ENCODE measurements at places on chromosomes 3 and 15.

DNA sequence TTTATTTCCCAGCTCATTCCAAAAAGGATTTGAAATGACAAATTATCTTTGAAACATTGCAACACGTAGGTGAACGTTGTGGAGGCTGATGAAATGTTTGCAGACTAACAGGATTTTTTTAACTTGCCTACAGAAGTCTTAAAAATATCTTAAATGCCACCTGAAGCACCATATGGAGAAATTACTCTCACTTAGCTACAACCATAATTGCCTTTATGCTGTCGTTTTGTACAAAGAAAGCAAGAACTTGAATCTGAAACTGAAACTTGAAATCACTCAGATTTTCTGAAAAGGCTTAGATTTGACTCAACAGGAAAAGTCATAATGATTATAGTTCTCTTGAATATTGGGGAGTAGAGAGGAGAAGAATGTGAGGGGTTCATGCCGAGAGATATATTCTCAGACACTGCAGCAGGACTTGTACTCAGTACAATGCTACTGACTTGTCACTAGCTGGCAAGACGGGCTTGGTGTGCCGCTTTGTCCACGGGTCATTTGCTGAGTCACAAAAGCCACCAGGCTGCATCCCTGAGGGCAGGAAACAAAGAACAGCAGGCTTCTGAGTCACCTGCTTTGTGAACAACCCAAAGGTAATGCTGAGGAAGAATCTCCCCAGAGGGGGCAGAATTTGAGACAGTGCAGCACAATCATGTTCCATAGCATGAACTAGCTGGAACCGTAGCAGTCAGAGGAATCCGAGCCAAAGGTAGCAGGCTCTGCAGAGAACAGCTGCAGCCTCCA lies 7.1 kb upstream of the FMN1 start:
- DNase-seq, result no peak

- DNase-seq, result no peak
Measured at GRCh38 chr3:177589911-177590381, 392.7 kb upstream of the TBL1XR1 start.

DNA sequence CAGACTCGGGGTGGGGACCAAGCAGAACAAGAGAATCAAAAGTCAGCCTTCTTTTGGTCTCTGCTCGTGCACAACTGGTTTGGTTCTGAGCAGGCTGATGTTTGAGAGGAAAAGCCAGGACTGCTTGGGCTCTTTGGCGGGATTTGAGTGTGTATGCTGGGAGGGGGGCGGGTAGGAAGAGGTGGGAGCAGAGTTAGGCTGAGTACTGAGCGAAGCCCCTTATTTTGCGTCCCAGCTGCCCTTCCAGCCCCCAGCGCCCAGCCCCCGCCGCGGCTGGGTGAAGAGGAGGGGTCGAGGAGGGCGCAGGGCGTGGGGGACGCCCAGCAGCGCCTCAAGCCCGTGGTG lies 153.5 kb upstream of the GOLIM4 start:
- DNase-seq, result no peak

- DNase-seq, result no peak
Measured at GRCh38 chr3:24352893-24353553, 141.6 kb downstream of the THRB start.

DNA sequence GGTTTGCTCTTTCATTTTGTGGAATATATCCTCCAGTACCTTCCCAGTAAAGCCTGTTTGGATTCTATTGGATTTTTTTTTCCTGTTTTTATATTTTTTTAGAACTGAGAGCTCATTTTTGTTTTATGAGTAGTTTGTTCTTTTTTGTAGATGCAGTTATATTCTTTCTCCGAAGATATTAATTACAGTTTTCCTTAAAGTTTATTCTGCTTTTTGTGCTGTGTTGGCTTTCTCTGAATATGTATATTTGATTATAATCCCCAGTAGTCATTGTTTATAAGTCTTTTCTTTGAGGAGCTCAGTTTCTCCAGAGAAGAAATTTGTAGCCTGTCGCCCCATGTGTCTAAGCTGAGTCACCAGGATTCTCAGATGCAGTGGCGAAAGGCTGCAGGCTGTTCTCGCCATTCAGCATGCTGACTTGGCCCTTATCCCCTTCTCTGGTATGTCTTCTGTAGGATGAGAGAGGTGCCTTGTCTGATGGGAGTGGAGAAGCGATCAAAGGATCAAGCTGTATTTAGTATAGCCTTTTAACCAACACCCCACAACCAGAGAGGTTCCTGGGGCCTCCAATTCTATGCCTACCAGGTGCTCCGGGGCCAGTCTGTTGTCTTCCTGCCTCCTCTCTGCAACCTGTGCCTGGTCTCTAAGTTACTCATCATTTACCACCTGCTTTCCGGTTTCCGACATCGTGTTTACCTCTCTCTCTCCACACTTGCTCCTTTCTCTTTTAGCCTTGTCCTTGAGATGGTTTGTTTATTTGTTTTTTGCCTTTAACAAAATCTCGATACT lies 31.7 kb upstream of the MFSD1 start:
- DNase-seq, result no peak

DNA sequence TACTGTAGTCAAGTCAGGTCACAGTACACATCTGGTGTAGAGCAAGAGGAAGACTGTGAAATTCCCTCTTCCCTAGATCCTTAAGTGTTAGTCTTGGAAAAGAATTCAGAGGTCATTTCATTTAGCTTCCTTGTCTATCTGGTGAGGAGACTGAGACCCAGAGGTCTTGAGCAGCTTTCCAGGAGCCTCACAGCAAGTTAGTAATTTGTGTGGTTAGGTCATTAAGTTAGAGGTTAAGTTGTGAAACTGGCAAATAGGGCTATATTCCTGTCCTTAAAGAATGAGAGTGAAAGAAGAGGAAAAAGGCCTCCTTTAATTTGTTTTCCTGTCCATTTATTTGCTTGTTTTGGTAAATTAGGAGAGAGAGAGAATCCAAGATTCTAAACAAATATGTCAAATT lies 9.0 kb downstream of the PODXL2 start:
- no peak for DNase-seq

DNA sequence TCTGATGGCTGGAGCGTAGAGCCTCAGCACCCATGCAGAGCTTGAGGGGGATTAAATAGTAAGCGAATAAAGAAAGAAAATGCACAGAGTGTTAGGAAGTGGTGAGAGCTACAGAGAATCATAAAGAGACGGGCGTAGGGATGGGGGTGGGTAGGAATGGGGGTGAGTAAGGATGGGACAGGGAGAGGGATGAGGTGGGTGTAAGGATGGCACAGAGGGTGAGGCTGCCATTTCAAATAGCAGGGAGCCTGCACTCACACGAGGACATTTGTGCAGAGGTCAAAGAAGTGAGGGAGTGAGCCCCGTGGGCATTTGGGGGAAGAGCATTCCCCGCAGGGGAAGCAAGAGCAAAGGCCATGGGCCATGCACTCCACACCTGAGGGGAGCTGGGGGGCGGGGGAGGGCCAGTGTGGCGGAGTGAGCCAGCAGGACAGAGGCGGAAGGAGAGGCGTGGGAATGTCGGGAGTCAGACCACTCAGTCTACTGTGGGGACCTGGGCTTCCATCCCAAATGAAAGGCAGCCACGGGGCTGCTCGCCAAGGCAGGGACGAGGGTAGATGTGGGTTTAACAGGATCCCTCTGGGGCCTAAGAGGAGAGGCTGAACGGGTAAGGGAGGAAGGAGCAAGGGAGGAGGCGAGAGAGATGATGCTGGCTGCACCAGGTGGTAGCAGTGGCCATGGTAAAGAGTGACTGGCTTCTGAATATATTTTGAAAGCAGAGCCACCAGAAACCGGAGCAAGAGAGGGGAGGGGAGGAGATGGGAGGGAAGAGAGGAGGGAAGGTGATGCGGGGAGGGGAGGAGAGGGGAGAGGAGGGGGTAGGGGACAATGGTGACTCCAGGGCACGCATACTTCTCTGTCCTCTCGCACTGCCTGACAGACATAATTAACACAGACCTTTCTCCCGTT lies 35.2 kb upstream of the SLC6A6 start:
- DNase-seq, result no peak
